AG09319 (cell line): ENCODE measurements at places on chromosomes 11 and 22.

DNA sequence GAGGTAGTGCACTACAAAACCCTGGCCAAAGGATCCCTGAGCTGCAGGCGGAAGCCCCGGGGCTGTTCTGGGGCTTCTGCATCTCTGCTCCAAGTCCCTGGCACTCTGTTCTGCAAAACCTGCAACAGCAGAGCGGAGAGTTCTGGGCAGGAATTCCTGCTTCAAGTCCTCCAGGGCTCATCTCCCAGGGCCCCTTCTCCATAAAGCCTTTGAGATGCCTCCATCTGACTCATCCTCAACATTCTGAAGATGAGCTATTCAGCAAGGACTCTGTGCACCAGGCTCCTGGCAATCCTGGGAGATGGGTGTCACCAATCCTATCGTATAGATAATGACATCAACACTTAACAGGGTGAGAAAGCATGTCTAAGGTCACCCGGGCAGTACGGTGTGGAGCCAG, 19.3 kb downstream of the SYN3 start:
- no peak for DNase-seq

- peak; percentile 72 for DNase-seq
Observed at GRCh38 chr22:37563153-37564081, 3.1 kb downstream of the CDC42EP1 start.

DNA sequence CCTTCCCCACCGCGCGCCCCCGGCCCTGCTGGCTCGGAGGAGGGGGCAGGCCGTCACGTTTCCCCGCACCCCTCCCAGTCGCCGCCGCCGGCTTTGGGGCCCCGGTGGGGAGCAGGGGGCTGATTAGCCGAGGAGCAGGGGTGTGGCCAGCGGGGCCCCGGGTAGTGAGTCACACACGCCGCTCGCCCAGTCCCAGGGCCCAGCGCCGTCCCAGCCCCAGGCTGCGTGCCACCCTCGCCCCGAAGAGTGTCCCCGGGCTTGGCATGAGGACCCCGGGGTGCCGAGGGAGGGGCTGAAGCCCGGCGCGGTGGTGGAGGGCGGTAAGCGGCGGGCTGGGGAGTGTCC, 34.4 kb downstream of the PRDM11 start:
- DNase-seq = no peak

- no peak for DNase-seq
Observed at GRCh38 chr11:108218912-108219783, 3.3 kb downstream of the NPAT start.

GRCh38 chr22:44229331-44229730, 48.6 kb downstream of the PARVG start:
- no peak for DNase-seq

- no peak for DNase-seq
Observed at GRCh38 chr11:47856186-47856585, 8.0 kb upstream of the NUP160 start.

DNA sequence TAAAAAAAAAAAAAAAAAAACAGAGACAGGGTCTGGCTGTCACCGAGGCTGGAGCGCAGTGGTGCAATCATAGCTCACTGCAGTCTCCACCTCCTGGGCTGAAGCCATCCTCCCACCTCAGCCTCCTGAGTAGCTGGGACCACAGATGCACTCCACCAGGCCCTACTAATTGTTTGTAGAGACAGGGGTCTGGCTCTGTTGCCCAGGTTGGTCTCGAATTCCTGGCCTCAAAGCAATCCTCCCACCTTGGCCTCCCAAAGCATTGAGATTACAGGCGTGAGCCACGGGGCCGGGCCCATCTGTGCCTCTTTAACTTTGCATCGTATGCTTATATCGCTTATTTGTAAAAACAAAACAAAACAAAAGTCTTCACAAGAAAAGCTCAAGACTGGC, 3.1 kb downstream of the CPT1A start:
- DNase-seq = no peak

DNA sequence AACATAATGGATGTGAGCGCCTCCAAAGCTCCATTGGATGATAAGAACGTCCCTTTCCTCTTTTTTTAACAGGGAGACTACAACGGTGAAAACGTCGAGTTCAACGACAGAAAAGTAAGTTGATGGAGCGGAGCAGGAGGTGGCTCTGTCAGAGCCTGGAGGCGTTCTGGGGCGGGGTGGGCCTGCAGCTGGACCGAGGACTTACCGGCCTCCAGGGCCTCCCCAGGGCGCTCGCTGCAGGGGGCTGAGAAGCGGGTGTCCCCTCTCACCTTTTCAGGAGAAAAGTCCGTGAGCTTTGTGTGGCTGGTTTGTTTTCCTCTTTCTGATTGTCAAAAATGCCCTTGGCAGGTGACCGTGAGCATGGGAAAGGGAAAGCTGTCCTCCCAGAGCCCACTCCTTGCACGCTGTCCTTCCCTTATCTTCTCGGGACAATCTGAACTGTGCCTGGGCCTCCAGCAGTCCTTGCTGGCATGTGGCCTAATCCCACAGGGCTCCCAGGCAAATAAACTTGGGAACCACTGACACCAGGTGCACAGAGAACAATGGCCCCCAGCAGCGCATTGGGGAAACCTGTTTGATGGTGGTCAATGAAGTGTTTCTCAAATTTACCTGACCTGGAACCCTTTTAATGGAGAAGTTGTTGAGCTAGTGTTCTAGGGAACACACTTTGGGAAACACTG, 38.4 kb downstream of the ANO1 start:
- no peak for DNase-seq

DNA sequence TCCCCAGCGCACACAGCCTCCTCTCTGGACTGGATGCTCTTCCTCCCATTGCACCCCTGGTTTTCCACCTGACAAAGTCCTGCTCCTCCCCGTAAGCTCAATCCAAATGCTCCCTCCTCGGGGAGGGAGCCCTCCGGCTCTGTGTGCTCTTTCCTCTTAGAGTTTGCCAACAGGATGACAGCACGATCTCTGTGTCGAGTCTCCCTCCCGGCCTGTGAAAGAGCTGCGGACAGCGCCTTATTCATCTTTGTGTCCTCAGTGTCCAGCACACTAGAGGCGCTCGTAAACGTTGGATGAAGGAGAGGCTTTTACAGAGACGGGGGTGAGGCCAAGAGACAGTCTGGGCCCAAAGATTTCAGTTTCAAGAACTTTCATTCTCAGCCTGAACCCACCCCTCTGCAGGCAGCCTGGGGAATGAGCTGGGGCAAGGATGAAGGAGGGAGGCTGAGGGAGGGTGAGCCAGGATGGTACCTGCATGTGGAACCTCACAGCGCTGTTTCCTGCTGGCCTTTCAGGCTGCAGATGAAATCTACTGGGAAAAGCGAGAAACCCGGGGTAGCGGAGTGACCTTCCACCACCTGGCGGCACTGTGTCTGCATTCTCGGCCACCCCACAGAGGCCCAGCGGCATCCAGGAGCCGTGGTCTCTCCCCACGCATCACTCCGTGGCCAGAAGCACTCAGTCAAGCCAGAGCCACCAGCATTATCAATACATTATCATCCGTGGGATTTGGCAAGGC, 8.5 kb upstream of the TMPRSS4 start:
- DNase-seq = no peak

- DNase-seq = no peak
Observed at GRCh38 chr11:64305691-64306562, 603 bp downstream of the ESRRA start.

DNA sequence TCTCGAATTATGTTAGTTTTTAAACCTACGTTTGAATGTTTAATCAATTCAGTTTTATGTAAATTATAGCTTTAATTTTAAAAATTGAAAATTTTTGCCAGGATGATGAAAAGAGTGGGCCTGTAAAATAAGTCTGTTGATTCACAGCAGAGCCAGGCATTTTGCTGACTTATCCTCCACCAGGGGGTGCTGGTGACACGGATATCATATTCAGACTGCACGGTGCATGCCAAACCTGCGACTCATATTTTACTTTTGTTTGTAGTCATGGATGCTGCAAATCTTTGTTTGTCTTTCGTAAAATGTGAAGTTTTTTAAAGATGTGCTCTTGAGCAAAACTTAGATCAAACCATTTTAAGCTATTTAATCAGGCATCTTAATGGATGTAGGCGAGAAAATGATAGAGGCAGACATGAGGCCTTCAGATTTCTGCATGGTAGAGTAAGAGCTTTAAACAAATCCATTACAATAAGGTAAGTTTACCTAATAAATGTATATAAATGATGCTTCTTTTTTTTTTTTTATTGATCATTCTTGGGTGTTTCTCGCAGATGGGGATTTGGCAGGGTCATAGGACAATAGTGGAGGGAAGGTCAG, 3.6 kb upstream of the OR8B3 start:
- DNase-seq = peak; percentile 69

- DNase-seq = no peak
Observed at GRCh38 chr11:7057641-7058040, 31.2 kb upstream of the RBMXL2 start.

GRCh38 chr11:94245121-94245520, 59.3 kb upstream of the IZUMO1R start:
- DNase-seq = no peak

DNA sequence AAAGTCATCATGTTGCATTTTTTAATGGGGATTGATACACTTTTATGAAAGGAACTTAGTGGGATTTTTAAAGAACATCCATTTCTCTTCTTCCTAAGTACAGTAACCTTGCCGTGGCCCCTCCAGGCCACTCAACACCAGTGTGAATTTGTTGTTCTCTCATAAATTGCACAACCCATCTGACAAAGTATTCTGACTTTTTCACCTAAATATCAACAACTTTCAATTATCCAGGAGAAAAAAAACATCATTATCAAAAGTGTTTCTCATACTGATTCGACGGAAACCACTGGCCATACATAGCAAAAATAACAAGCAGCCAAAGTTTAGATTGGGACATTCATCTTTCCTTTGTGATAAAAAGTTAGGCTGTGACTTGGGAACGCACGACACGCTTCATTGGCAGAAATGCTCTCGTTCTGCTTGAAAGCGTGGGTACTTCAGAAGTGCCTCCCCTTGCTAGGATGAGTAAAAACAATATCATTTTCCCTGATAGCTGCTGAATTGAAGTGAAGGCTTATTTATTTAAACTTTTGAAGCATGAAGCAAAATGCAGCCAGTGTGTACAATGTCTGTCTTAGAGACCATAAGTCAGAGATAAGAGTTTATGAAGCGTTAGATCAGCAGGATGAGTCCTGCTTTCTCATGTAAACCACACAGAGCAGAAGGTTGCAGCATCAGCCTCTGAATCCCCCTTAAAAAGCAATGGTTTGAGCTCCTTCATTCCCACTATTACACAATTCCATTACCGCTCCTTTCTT, 20.6 kb upstream of the EIF3M start:
- no peak for DNase-seq

GRCh38 chr11:111937461-111937769, 272 bp downstream of the DIXDC1 start:
- no peak for DNase-seq

- no peak for DNase-seq
Observed at GRCh38 chr11:100353083-100353482, 334.0 kb upstream of the ARHGAP42 start.

DNA sequence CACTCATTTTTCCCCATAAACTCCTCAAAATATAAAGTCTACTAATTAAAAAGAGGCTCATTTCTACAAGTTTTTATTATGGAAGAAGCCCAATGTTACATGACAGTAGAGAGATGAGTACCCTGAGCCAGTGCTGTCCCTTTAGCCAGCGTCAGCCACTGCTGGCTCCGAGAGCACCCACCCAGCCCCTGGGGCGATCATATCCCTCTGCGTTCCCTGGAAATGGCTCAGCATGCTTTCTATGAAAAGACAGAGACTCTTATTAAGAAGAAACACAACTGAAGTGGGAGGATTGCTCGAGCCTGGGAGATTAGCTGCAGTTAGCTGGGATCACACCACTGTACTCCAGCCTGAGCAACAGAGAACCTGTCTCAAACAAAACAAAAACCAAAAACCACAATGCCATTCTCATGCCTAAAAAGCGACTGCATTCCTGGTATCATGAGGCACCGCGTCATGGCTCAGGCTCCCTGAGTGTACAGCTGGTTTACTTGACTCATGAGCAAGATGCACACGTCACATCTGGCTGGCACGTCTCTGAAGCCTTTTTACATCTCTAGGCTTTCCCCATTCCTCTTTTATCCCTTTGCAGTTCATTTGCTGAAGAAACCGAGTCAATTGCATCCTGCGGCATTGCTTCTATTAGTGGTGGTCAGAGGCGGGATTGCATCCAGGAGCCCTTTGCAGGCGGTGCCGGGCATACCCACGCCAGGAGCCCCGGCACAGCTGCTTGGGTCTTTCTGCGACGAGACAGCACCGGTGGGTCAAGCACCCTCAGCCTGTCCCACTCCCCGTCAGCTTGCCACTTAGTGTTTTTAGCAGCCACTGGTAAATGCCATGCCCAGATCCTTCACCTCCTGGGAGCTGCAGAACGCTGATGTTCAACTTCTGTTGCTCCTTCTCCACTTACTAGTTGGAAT, 119.9 kb downstream of the CTTN start:
- peak; percentile 8 for DNase-seq

DNA sequence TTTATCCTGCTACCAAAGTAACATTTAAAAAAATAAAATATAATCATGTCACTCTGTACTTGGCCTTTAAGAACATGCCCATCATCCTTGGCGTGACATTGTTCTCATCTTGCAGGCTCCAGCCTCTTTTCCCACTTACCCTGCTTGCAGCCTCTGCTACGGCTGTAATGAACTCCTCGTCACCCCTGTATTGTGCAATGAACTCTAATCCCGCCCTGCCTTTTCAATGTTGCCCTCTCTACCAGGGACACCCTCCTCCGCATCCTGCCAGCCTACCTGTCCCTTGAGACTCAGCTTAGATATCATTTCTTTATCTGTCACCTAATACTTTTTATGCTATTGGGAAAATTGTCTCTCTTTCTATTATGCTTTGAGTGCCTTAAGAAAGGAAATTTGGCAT, 12.6 kb upstream of the MMP20 start:
- no peak for DNase-seq

- no peak for DNase-seq
Observed at GRCh38 chr11:66011785-66012303, at the start of gene CST6. Gene CST6 (plus strand): TSS chr11:66012008. CDS start chr11:66012045, 37 bp downstream.

- no peak for DNase-seq
Observed at GRCh38 chr22:28395920-28396753, 283.5 kb downstream of the TTC28 start.

DNA sequence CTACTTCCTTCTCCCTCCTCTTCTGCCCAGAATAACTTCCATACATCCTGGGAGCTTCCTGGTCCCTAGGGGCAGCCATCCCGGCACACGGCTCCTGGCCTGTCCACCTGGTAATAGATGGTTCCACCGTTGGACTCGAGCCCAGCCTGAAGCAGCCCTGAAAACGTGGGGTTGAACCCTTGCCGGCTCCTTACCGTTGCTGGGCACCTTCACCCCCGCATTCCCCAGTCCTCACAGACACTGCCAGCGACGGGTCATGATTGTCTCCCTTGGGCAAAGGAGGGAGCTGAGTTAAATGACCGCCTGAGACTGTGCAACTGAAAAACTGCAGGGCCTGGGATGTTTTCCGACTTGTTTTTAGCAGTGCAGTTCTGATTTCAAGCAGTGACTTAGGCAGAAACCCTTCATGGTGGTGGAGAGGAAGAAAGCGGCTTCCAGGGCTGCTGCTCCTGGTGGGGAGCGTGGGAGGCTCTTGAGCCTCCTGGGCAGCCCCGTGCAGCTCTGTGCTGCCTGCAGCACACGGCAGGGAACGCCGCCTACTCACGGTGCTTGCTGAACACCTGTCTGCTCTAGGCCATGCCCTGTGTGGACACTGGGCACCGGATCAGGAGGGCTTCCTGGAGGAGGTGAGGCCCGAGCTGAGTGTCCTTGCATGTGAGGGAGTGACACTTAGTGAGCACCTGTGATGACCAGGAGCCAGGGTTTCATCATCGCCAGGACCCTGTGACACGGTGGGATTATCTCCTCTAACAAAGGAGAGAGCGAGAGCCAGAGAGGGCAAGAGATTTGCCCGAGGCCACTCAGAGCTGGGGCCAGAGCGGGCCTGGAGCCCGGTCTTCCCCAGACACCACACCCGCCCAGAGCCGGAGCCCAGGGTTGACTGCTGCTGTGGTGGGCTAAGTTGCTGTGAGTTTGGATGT, 77.4 kb downstream of the FBLN1 start:
- DNase-seq = no peak
